Stimulated activated CD8-positive, alpha-beta memory T cell treated with anti-CD3 and anti-CD28 coated beads, Interleukin-12 subunit alpha, Interleukin-12 subunit beta, amount 100 ng/mL, for 4 hours (primary cell): ENCODE measurements at places on chromosomes 1 and 21.

GRCh38 chr1:161868832-161869231, 102.7 kb downstream of the ATF6 start:
- no peak for DNase-seq

DNA sequence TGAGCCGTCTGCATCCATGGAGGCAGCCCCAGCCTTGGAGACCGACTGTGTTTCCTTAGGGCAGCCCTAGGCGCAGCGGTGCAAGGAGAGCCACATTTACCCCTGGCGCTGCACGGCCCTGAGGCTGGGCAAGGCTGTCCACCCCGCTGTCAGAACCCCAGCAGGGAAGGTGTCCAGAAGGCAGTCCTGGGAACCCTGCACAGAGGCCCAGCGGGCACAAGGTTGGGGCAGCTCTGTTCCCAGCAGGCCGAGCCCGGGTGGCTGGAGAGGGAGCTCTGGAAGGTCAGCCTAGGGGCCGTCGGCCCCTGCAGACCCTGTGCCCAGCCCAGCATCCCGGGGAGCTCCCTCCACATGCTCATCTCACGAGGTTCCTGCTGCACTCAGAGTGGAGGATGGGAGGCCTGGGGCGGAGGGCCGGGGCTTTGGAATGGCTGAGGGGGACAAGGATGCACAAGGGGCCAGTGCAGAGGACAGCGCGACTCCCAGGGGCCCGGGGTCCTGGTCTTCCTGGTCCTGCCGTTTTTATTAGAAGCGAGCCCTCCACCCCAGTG, 19.9 kb upstream of the SAMD11 start:
- DNase-seq, result no peak

DNA sequence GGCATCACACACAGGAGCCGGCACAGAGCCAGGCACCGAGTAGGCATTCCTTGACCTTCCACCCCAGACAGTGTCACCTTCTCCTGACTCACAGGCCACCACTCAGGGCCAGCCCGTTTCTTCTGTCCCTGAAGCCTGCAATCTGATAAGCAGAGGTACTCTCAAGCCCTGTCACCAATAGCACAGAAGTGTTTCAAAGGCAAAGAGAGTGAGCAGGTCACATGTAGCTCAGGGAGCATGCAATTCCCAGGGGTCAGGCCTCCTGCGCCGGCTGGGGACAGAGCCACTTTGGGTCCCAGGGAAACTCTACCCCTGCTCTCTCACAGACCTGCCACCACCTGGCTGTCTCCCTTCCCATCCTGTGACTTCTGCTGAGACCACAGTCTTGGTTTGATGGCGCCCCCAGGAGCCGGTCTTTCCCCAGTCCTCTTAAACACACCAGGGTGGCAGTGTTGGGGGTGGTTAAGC, 13.2 kb downstream of the CAPN9 start:
- DNase-seq, result no peak

GRCh38 chr1:30778154-30778978, 20.8 kb upstream of the LAPTM5 start:
- no peak for DNase-seq

DNA sequence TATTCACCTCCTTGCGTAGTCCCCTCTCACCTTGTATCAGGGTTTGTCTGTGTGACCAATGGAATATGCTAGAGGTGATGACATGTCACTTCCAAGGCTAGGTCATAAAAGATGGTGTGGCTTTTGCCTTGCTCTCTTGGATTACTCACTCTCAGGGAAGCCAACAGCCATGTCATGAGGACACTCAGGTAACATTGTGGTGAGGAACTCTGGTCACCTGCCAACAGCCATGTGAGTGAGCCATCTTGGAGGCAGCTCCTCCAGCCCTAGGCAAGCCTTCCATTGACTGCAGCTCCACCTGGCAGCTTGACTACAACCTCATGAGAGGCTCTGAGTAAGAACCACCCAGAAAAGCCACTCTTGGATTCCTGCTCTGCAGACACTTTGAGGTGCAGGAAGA, 11.0 kb upstream of the HEYL start:
- DNase-seq, result no peak

GRCh38 chr1:206116873-206117150, 376 bp downstream of the AVPR1B start:
- no peak for DNase-seq

- no peak for DNase-seq
Observed at GRCh38 chr1:181548497-181548896, 65.2 kb downstream of the CACNA1E start.

- DNase-seq, result no peak
Observed at GRCh38 chr1:206868264-206868663, 2.8 kb downstream of the IL20 start.

- DNase-seq, result no peak
Observed at GRCh38 chr21:15592271-15592860, 137.4 kb upstream of the USP25 start.

DNA sequence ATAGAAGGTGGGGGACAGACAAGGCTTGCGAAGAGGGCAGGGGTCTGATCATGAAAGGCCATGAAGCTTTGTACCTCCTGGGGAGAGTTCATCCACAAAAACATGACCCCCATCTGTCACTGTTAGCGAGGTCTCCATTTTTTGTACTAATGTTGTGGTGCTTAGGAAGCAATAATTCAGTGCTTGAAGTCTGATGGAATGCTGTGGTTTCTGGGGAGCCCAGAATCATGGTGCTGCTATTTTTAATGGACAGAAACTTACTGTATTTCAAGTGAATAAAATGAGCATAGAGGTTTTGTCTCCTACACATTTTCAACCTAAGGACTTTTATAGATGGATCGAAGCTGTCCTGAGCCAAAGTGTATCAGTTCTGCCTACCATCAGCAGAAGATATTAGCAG, 28.2 kb upstream of the RGL1 start:
- no peak for DNase-seq

- DNase-seq, result no peak
Observed at GRCh38 chr21:14975136-14975919, 89.5 kb downstream of the NRIP1 start.

GRCh38 chr1:3955196-3955772, 55.2 kb upstream of the C1orf174 start:
- no peak for DNase-seq

- no peak for DNase-seq
Observed at GRCh38 chr1:206935491-206936067, 10.7 kb downstream of the PIGR start.

- DNase-seq, result no peak
Observed at GRCh38 chr1:152533327-152533938, 19.2 kb downstream of the CRCT1 start.

DNA sequence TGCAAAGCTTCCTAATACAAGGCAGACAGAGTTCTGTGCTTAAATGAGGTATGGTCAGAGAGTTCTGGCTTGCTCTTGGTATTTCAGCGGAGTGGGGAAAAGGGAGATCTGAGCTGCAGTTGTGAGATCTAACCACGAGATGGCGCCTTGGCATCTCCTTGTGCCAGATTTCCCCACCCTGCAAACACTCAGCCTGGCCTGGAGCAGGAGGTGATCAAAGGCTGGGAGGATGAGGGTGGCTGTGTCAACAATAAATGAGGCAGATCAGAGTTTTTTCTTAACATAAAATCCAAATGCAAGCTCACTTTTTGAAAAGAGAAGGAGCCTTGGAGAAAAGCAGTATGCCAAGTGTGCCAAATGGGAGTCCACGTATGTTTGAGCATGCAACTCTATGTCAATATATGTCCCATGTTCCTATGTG, 4.1 kb upstream of the TFAP2E start:
- no peak for DNase-seq

- no peak for DNase-seq
Observed at GRCh38 chr1:243917863-243918565, 68.0 kb upstream of the AKT3 start.

- DNase-seq, result no peak
Observed at GRCh38 chr1:41328001-41328615, 33.1 kb upstream of the FOXO6 start.

DNA sequence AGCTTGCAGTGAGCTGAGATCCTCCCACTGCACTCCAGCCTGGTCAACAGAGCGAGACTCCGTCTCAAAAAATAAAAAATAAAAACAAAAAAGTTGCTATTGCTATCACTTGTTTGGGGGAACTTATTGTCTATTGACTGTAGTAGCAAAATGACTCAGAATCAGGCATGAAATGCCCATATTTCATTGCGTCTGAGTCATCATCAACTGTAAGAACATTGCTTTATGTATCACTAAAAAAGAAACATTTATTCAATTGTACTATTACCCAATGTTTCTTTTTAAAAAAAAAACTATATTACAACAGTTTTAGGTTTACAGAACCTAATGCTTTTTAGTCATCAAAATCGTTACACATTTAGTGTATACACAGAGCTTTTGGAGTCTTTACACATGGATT, 91.0 kb upstream of the FMN2 start:
- no peak for DNase-seq

DNA sequence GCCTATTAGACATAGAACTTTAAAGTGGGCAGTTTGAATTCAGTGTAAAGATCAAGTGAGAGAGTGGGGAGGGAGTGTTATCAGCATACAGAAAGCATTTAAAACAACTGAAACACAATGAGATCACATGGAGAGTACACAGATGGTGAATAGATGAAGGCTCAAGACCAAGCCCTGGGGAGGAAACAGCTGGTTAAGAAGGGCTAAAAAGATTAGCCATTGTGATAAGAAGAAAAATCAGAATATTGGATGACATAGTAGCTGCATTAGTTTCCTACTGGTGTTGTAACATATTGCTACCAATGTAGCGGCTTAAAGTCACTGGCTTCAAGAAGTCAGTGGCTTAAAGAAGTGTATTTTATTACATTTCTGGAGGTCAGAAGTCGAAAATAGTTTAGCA, 443.4 kb upstream of the RGS18 start:
- DNase-seq, result no peak

DNA sequence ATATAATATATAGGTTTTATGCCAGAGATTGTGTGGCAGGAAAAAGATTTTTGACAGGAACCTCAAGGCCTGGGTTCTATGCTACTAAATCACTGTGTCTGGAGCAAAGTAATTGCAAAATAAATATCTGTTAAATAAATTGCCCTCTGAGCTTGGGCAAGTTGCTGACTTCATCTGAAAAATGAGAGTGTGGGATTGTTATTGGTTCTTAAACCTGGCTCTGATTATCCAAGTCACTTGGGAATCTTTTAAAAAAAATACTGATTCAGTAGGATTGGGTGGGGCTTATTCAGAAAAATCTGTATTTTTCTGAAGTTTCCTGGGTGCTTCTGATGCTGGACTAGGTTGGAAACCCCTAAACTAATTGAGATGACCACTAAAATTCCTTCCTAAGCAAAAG, 174.1 kb upstream of the SGIP1 start:
- no peak for DNase-seq

GRCh38 chr1:117466761-117467160, 99.5 kb downstream of the MAN1A2 start:
- DNase-seq, result no peak

DNA sequence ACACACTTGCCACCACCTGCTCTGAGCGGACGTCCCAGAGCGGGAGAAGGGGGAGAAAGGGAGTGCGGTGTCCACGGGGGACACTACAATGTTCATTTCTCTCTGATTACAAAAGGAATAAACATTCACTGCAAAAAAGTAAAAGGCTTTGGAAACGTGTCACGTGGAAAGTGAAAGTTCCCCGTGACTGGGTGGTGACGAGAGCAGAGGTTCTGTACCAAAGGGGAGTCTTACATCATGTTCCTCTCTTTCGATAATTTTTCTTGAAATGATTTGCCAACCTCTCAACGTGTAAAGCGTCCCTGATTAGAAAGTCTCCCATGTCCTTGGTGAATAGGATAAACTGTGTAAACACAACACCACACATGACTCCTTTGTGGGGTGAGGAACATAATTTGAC, 22.0 kb upstream of the PRDM15 start:
- no peak for DNase-seq

DNA sequence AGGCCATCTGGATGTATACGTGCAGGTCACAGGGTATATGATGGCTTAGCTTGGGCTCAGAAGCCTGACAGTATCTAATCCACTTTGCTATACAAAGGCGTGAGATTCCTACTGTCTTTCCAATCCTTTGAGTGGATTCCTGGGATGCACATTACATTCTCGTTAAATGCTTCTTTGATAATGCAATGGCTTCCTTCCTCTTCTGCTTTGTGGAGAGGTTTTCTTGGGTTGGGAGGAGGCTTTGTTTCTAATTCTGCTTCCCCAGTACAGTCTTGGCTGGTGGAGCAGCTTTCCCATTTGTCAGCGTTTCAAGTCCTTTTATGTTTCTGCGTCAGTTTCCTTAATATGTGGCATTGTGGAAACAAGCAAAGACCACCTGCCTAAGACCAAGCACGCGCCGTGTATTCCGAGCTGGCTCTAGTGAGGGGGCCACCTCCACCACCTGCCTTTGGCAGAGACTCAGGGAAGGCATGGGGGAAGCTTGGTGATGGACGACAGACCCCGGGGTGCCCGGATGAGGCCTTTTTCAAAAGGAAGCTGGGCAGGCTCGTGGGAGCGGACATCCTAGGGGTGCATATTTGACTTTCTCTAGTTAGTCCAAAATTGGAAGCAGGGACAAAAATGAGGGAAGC, 72.7 kb downstream of the WDR4 start:
- no peak for DNase-seq

DNA sequence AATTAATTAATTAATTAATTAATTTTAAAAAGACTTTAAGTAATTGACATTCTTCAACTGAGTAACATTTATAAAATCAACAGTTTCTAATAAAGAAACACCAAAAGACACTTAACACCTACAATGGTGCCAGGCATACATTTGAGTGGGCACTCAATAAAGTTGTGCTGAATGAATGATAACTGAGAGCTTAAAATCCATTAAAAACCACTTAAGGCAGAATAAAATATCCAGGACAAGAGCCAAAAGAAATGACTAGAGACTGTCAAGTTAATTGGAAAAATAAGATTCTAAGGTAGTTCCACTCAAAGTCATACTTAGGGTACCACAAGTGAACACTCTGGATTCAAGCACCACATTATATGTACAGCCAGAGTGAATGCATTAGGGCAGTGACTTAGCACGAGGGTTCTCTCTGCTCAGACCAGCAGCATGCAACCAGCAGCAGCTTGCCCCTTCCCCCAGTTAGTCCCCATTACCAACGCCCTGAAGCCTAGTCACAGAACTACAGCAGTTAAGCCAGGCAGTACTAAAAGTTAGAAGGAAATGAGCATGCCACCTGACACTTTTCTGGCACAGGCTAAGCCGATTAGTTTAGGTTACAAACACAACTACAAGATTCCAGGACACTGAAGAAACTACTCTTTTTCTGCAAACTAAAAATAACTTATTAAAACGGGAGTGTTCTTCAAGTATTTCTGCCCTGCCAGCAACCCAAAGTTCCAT, 46.5 kb downstream of the LUZP1 start:
- no peak for DNase-seq

GRCh38 chr1:43348343-43348808, 10.4 kb upstream of the CDC20 start:
- no peak for DNase-seq

- DNase-seq, result no peak
Observed at GRCh38 chr1:8473891-8474300, 156.0 kb downstream of the SLC45A1 start.
